Fibroblast of mammary gland (primary cell): ENCODE measurements at places on chromosomes 1 and 21.

DNA sequence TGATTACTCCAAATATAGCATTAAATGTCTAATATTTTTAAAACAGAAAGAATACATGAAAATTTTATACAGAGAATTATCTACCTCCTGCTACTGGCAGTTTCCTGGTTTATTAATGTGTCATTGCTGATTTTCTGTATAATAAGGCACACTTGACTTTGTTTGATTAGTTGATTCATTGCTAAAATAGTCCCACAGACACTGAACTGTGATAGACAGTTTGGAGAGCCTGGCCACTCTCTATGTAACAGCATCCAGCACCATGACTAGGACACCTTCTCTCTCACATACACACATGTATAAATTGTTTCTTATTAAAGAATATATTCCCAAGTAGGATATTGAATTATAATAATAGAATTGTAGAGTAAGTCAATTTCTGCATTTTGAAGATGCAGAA is 368.5 kb upstream of the SNX7 start:
- no peak for DNase-seq

DNA sequence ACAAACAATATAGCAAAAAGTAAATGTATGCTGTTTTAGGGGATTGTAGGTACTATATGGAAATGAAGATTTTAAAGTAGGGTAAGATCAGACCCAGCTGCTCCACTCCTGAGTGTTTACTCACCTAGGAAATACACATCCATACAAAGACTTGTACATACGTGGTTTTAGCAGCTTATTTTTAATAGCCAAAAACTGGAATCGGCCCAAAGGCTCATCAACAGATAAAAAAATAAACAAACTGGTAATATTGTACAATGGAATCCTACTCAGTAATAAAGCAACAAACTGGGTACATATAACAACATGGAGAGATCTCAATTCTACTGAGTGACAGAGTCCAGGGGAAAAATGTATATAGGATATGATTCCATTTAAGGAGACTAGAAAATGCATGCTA is 179.2 kb upstream of the TMEM51 start:
- no peak for DNase-seq

GRCh38 chr1:221040101-221040500 is 160.9 kb downstream of the HLX start:
- no peak for DNase-seq

DNA sequence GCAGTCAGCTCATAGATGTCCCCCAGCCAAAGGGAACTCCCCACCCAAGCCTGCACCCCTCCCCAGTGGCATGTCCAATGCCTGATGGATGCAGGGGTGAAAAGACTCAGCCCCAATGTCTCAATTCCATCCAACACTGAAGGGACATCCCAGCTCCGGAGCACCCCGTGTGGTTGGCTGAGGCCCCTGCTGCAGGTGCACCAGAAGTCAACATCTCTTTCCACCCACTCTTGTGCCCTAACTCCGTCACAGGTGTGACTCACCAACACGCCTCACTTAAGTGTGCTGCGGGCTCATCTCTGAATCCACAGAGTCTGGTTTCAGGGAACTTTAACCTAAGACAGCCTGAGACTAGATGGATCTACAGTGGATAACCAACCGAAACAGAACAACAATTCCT is 40.9 kb upstream of the ZBTB18 start:
- peak; percentile 34 for DNase-seq

DNA sequence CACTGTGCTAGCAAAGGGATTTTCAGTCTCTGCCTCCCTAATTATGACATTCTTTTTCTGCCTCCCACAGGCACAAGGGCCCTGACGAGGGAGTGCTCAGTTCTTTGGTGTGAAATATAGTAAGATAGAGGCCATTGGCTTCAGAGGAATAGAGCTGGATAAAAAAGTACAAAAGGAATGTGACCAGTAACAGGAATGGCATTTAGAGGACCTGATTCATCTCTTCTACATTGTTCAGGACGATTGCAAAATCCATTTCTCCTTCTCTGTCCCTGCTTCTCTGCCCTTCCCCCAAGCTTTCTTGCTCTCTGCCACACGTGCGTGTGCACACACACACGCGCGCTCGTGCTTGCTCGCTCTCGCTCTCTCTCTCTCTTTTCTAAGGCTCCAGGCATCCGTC is 668.2 kb downstream of the KIF26B start:
- peak; percentile 97 for DNase-seq

GRCh38 chr1:150863724-150864123 is 12.7 kb downstream of the ARNT start:
- no peak for DNase-seq

DNA sequence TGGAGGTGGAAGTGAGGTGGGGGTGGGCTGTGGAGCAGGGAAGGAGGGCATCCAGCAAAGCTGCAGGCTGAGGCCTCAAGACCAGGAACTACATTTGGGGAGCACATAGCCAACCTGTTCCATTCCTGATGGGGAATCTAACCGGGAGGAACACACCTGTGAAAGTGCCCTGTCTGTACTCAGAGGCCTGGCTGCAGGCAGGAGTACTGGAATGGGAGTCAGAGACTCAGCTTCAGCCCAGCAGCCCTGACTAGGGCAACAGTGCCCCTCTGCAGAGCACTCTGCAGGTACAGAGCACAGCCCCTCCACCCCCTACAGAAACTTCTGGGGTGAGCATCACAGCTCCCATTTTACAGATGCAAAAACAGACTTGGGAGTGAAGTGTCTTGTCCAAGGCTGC is 126.4 kb downstream of the DMRTB1 start:
- DNase-seq: no peak

DNA sequence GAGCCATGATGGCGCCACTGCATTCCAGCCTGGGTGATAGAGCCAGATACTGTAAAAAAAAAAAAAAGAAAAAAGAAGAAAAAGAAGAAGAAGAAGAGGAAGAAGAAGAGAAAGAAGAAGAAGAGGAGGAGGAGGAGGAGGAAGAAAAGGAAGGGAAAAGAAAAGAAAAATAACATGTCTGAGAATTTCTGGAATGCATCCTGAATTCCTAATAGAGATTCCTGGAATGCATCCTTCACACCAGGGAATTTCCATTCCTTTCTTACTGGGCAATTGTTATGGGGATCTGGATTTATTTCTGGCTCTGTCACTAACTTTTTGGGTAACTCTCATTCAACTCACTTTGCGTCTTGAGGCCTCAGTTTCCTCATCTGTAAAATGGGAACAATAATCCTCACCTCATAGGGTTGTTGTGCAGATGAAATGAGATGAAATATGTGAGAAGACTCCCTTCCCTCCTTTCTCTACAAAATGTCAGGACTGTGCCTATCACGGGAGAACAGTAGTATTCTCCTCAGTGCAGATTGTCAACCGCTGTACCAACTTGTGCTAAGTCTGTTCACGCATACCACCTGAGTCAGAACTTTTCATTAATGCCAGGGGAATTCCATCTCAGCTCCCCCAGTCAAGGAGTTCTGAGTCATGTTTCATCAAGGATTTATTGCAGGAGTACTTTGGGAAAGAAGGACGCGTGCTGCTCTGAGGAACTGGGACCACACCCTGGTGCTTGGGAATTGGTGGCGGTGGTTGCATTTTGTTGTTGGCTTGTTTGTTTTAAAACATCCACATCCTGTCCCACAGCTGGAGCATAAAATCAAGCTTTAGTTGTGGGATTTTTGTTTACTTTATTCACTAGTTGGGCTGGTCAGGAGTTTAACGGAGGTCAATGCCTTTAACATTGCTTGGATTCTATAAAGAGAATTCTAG is 42.4 kb upstream of the ROR1 start:
- DNase-seq: peak; percentile 99

GRCh38 chr1:2132222-2133038 is 62.1 kb downstream of the FAAP20 start:
- DNase-seq: peak; percentile 86

DNA sequence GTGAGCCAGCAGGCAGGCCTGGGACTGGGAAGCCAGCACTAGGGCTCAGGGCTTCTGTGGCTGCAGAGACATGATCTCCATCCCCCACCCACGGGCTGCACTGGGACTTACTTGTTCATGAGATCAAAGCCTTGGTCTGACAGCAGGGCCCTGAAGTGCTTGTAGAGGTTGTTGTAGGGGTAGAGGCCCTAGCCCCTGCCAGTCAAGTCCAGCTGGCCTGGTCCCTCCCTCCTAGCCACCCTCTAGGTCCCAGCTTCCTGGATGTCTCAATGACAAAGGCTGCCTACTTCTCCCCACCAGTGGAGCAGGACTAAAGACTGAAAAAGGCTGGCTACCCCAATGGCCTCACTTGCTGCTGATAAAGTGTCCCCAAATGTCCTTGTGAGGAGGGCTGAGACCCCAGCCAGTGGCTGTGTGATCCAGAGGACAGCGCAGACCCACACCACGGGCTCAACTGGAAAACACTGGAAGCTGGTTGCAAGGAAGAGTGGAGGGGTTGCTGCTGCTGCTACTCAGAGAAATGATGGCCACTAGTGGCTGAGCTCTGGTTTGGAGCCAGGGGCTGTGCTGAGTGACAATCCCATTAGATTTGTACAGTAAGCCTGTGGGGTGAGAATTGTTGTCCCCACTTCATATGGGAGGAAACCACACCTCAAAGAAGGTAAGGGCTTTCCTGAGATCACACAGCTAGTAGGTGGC is 1.4 kb downstream of the HTR1D start:
- DNase-seq: no peak

- DNase-seq: peak; percentile 47
Observed at GRCh38 chr1:93448983-93449804, 1.3 kb downstream of the FNBP1L start.

GRCh38 chr21:46551636-46552241 is 53.1 kb downstream of the S100B start:
- no peak for DNase-seq

DNA sequence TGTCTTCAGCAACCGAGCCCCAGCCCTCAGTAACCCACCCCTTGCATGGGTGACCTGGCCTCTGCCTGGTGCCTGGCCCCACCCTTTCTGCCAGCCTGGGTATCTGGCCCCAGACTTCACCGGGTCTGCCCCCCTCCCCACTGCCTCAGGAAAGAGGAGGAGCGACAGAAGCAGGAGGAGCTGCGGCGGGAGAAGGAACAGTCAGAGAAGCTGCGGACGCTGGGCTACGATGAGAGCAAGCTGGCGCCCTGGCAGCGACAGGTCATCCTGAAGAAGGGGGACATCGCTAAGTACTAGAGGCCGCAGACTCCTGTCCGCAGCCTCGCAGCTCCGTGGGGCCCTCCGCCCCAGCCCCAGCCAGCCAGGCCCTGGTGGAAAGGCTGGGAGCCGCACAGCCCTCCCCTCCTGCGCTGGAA is 6.1 kb downstream of the TNFRSF25 start:
- DNase-seq: no peak

DNA sequence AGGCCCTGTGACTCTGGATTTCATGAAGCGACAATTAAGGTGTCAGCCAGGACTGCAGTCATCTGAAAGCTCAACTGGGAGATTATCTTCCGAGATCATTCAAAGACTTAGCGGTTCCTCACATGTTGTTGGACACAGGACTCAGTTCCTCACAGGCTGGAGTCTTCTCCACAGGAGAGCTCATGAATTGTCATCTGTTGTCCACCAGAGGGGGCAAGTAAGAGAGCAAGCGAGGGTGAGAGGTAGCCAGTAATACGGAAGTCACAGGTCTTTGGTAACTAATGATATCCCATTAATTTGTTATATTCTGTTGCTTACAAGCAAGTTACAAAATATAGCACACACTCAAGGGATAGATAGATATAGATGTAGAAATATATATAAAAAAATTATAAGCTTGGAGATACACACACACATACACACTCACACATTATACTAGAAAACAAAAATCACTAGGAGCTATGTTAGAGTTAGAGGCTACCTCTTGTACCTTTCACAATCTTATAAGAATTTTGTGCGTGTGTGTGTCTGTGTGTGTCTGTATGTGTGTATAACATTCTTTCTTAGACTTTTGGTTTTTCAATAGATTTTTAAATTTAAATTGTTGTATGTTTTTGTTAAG is 1695.3 kb downstream of the BRINP3 start:
- peak; percentile 1 for DNase-seq

DNA sequence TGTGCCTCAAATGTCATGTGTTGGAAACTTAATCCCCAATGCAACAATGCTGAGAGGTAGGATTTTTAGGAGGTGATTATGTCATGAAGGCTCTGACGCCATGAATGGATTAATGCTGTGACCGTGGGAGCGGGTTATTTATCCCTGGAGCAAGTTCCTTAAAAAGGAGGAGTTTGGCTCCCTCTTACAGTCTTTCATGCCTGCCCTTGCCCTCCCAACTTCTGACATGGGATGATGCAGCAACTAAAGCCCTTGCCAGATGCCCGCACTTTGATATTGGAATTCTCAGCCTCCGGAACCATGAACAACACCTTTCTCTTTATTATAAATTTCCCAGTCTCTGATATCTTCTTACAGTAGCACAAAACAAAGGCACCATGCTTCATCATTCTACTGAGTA is 685.3 kb upstream of the CHRM3 start:
- DNase-seq: no peak

- no peak for DNase-seq
Observed at GRCh38 chr1:109893532-109894171, 17.0 kb upstream of the CSF1 start.

GRCh38 chr1:85142753-85143152 is 58.1 kb downstream of the SYDE2 start:
- no peak for DNase-seq

DNA sequence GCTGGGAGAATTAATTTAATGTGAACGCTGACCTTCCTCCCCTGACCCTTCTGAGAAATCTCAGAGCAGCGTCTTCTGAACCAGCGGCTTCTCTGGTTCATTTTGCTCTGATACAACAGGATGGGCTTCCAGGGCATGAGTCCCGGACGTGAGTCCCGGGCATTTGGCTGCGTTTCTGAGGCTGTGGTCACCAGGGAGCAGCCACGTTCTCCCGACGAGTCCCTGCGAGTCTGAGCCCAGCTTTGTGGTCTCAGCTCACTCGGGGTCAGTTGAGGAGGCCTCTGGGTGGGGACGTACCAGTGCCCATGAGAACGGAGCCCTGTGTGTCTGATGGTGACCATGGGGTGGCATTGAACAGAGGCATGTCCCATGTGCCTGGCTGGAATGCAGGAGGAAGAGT is 17.7 kb upstream of the OBSCN start:
- DNase-seq: no peak

- no peak for DNase-seq
Observed at GRCh38 chr1:5830771-5831599, 161.2 kb downstream of the NPHP4 start.

DNA sequence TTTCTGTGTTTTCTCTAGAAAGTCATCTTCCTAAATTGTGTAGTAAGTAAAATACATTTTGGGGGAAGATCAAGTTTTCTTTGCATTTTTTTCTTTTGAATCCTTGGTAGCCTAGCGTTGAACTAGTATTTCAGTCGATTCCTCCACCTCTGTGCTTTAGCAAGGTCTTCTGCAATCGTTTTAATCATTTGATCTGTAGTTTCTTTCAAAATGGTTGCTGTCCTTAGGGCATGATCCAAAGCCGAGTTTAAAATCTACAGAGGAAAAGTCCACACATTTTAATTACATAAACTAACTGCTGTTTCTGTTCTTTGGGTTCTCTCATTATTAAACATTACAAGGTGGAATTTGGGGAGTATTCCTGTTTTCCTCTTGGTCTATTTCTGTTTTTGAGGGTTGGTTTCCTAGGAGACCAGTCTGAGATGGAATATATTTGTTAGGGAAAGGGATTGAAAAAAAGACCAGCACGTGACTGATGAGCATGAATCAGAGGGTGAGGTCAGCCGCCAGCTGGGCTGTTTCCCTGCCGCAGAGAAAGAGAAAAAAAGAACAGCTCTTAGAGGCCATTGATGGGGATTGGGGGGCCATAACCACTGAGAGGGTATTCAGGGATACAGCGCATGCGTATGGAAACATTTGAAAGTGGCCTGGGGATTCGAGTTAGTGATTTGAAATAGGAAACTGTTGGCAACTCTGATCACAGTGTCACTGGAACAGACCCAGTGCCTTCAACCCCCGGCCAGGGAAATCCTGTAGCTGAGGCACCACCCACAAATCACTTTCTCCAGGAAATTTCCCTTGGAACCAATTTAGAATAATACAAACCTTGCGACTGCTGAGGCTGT is 40.6 kb downstream of the AKNAD1 start:
- DNase-seq: peak; percentile 94
